Upper lobe of right lung (tissue), 1 donor: ENCODE measurements at places on chromosomes 7 and 10. TPM values are rescaled to one million over a fixed set of nuclear protein-coding genes. Genes with fewer than 3 reads are reported as not detected.

DNA sequence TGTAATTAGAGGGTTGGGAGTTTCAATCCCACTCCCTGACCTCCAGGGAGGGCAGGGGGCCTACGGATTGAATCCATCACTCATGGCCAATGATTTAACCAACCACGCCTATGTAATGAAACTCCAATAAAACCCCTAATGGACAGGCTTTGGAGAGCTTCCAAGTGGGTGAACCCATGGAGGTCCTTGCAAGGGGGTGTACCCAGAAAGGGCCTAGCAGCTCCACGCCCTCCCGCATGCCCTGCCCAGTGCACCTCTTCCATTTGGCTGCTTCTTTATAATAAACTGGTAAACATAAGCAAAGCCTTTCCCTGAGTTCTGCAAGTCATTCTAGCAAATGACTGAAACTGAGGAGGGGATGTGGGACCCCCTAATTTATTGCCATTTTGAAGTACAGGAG, 280.1 kb downstream of the FRMD4A start:
- no peak overlapping the region for H3K27ac ChIP-seq
- no peaks in the 10 kb centered on the region for H3K36me3 ChIP-seq
- H3K27me3 ChIP-seq = no peaks in the 10 kb centered on the region

MBL2 gene
- total RNA-seq = not detected

DNA sequence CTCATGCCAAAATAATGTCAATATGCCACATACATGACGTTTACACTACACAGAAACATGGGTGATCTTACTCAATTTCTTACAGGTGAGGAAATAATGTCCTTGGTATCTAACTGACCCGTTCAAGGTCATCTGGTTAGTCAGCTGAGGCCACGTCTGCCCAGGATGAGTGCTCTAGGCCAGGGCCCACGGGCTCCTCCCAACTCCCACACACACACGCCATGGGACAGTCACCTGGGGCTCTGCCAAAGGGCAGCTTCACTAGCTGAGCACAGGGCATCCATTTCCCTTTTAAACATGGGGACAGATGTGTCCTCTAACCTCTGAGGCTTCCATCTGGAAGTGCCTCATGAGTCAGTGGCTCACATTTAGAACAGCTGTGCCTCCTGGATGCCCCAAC, 123.9 kb downstream of the TNS3 start:
- peak overlapping the region; percentile 63 for H3K27ac ChIP-seq
- peak; percentile 84 for DNase-seq
- H3K4me3 ChIP-seq = no peak overlapping the region
- no peaks in the 10 kb centered on the region for H3K36me3 ChIP-seq
- no peaks in the 10 kb centered on the region for H3K27me3 ChIP-seq

MYH16 gene
- total RNA-seq = not detected

GRCh38 chr10:57785068-57785467, 482.6 kb downstream of the IPMK start:
- no peak overlapping the region for H3K4me3 ChIP-seq
- no peaks in the 10 kb centered on the region for H3K36me3 ChIP-seq
- no peaks in the 10 kb centered on the region for H3K27me3 ChIP-seq
- DNase-seq = no peak
- no peaks in the 10 kb centered on the region for H3K4me1 ChIP-seq

- H3K27ac ChIP-seq = no peak overlapping the region
- no peaks in the 10 kb centered on the region for H3K36me3 ChIP-seq
- H3K4me3 ChIP-seq = no peak overlapping the region
Observed at GRCh38 chr10:93852476-93853095, 41.2 kb upstream of the SLC35G1 start.

GRCh38 chr7:80428161-80429054, 83.5 kb downstream of the GNAT3 start:
- no peaks in the 10 kb centered on the region for H3K27me3 ChIP-seq
- no peak overlapping the region for H3K27ac ChIP-seq
- no peaks in the 10 kb centered on the region for H3K4me1 ChIP-seq
- no peaks in the 10 kb centered on the region for H3K36me3 ChIP-seq

DNA sequence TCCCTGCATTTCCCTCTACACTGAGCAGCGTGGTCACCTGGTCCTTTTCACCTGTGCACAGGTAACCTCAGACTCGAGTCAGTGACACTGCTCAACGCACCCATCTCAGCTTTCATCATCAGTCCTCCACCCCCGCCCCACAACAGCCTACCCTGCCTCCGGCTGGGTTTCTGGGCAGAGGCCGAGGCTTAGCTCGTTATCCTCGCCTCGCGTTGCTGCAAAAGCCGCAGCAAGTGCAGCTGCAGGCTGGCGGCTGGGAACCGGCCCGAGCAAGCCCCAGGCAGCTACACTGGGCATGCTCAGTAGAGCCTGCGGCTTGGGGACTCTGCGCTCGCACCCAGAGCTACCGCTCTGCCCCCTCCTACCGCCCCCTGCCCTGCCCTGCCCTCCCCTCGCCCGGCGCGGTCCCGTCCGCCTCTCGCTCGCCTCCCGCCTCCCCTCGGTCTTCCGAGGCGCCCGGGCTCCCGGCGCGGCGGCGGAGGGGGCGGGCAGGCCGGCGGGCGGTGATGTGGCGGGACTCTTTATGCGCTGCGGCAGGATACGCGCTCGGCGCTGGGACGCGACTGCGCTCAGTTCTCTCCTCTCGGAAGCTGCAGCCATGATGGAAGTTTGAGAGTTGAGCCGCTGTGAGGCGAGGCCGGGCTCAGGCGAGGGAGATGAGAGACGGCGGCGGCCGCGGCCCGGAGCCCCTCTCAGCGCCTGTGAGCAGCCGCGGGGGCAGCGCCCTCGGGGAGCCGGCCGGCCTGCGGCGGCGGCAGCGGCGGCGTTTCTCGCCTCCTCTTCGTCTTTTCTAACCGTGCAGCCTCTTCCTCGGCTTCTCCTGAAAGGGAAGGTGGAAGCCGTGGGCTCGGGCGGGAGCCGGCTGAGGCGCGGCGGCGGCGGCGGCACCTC, at the start of the genes KLLN and PTEN:
TSS of gene KLLN (minus strand) at position 481 of the 891 bp plus-strand sequence. CDS start 1,046 bp downstream, outside the sequence.
TSS of gene PTEN (plus strand) at position 573 of the 891 bp plus-strand sequence. CDS start 845 bp downstream, outside the sequence.
- H3K36me3 ChIP-seq = no peaks in the 10 kb centered on the region
- peaks cover 15% of the 10 kb centered on the region for H3K4me1 ChIP-seq
- no peaks in the 10 kb centered on the region for H3K27me3 ChIP-seq
- DNase-seq = peak; percentile 96
- H3K27ac ChIP-seq = peak within 1 kb of the TSS; percentile 94

DNA sequence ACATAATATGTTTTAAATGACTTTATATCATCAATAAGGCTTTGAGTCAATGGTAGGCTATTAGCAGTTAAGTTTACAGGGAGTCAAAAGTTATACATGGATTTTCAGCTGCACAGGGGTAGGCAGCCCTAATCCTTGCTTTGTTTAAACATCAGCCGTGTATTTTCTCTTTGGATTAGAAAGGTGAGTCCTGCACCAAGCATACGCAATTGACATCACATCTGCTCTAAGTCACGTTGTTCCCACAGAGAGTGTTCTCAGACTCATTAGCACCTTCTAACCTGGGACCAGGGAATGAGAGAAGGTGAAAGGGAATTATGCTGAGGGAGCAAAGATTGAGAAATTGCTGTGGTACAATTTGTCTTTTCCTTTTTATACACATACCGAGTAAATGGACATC, 148.6 kb upstream of the ZNF804B start:
- no peak for DNase-seq
- H3K4me3 ChIP-seq = no peak overlapping the region
- H3K27me3 ChIP-seq = no peaks in the 10 kb centered on the region
- no peaks in the 10 kb centered on the region for H3K4me1 ChIP-seq
- no peaks in the 10 kb centered on the region for H3K36me3 ChIP-seq

DNA sequence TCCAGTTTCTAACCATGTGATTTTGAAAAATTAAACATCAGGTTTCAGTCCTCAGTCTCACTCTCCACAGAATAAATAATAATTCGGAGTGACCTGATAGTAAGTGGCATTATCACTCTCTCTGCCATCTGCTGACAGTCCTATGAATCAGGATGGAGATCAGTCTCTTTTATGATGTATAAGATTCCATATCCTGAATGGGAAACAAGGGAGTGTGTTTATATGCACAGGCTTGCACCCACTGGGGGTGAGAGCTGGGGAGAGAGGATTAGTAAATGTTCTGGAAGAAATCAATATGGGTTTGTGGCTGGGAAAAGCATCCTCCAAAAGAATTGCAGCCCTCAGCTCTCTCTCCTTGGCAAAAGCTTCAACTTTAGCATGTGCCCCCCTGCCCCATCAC, 45.3 kb downstream of the DGKI start:
- no peaks in the 10 kb centered on the region for H3K4me1 ChIP-seq
- no peaks in the 10 kb centered on the region for H3K27me3 ChIP-seq
- H3K36me3 ChIP-seq = no peaks in the 10 kb centered on the region
- no peak overlapping the region for H3K4me3 ChIP-seq
- no peak for DNase-seq
- no peak overlapping the region for H3K27ac ChIP-seq

HTRA1 gene
- total RNA-seq = 83.8 TPM

DNA sequence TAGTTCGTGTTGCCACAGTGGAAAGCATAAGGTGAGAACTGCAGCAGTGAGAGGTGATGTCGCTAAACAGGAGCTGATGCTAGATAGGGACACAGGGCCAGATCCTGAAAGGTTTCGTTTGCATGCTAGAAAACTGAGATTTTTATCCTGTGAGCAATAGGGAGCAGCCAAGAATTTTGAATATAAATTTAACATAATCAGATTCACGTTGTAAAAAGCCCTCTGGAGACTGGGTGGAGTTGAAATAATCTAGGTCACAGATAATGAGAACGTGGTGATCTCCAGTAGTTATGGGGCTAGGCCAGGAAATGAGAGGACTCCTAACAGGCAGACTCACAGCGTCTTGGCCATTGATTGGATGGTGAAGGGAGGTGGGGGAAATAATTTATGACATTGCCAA, 92.1 kb upstream of the IMMP2L start:
- no peak overlapping the region for H3K4me3 ChIP-seq
- no peaks in the 10 kb centered on the region for H3K4me1 ChIP-seq
- no peak for DNase-seq
- no peak overlapping the region for H3K27ac ChIP-seq

- H3K27ac ChIP-seq = peak overlapping the region; percentile 70
- no peaks in the 10 kb centered on the region for H3K27me3 ChIP-seq
- DNase-seq = no peak
- H3K4me1 ChIP-seq = peaks cover 71% of the 10 kb centered on the region
Observed at GRCh38 chr10:125061557-125062226, 98.7 kb downstream of the CTBP2 start.

- no peaks in the 10 kb centered on the region for H3K36me3 ChIP-seq
- no peak overlapping the region for H3K27ac ChIP-seq
- H3K4me3 ChIP-seq = no peak overlapping the region
- no peak for DNase-seq
Observed at GRCh38 chr10:86681047-86681446, 12.7 kb downstream of the LDB3 start.

GIMAP5 gene
- 41.8 TPM for total RNA-seq

DNA sequence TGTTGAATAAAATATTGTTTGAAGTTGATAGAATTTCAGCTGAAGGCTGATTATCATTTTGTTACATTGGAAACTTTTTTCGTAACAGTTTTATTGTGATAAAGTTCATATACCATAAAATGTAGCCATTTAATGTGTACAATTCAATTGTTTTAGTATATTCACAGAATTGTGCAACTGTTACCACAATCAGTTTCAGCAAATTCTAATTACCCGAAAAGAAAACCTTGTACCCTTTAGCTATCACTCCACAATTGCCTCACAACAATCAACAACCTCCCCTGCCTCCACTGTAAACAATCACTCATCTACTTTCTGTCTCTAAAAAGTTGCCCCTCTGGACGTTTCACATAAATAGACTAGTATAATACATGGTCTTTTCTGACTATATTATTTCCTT, 179.7 kb upstream of the BET1 start:
- H3K27me3 ChIP-seq = no peaks in the 10 kb centered on the region
- no peak overlapping the region for H3K27ac ChIP-seq
- DNase-seq = no peak
- H3K4me3 ChIP-seq = no peak overlapping the region
- H3K4me1 ChIP-seq = peaks cover 6% of the 10 kb centered on the region
- H3K36me3 ChIP-seq = no peaks in the 10 kb centered on the region

- DNase-seq = no peak
- H3K27ac ChIP-seq = no peak overlapping the region
- no peak overlapping the region for H3K4me3 ChIP-seq
- no peaks in the 10 kb centered on the region for H3K27me3 ChIP-seq
- no peaks in the 10 kb centered on the region for H3K36me3 ChIP-seq
Observed at GRCh38 chr10:3568983-3569382, 216.0 kb downstream of the KLF6 start.

- no peak overlapping the region for H3K27ac ChIP-seq
- H3K4me1 ChIP-seq = no peaks in the 10 kb centered on the region
Observed at GRCh38 chr10:88200312-88201032, 337.0 kb downstream of the PTEN start.

SEMA3E gene
- total RNA-seq = 11.9 TPM

- H3K36me3 ChIP-seq = no peaks in the 10 kb centered on the region
- H3K4me3 ChIP-seq = no peak overlapping the region
- no peak for DNase-seq
- no peak overlapping the region for H3K27ac ChIP-seq
Observed at GRCh38 chr10:70967591-70968587, 79.5 kb upstream of the PCBD1 start.

RNF148 gene
- 1.9 TPM for total RNA-seq

DNA sequence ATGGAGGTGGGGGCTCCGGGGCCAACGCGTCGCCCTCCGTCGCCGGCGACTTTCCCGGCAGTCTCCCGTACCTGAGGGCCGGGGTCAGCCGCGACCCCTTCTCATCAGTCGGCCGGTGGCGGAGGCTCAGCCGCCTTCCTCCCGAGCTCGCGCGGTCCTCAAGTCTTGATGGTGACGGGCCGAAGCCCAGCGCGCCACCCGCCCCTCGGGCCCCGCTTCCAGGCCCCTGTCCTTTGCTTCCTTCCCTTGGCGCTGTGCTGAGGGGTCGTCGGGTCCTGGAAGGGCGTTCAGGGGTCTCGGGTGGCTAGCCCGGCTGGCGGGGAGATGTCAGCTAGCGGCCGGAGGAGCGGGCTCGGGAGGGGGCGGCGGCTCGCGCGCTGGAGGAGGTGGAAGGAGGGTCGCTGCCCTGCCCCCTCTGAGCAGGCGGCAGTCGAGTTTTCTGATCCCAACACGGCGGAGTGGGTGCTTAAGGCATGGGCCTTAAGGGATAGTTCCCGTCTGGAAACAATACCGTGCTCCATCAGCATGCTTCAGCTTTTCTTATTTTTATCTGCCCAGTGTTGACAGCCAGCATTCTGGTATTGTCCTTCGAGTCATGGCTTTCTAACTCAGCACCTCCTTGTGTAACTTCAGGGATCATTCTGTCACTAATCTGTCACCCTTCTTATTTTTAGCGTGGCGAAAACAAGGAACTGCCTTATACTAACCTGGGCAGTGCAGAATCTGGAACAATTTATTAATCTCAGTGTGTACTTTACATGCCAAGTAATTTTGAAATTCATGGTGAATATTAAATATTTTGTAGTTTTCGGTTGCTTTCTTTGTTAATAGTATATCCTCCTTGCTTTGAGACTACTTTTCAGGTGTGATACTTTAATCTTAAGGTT, 748 bp downstream of the PHTF2 start:
- no peaks in the 10 kb centered on the region for H3K27me3 ChIP-seq
- DNase-seq = peak; percentile 74
- H3K27ac ChIP-seq = peak overlapping the region; percentile 80
- H3K36me3 ChIP-seq = no peaks in the 10 kb centered on the region
